Nephron progenitor cell (in vitro differentiated cells): ENCODE measurements at places on chromosomes 7 and 10.

DNA sequence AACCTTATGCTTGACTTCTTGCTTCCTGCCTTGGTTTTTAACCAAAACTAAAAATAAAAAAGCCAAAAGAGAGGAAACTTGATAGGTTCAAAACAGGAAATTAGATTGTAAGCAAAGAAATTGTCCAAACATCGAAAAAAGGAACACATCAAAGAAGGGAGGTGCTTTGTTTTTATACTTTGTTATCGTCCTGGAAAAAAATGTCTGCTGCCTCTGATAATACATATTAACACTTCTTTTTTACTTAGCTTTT lies 286.6 kb upstream of the C7orf33 start:
- no peak for DNase-seq

DNA sequence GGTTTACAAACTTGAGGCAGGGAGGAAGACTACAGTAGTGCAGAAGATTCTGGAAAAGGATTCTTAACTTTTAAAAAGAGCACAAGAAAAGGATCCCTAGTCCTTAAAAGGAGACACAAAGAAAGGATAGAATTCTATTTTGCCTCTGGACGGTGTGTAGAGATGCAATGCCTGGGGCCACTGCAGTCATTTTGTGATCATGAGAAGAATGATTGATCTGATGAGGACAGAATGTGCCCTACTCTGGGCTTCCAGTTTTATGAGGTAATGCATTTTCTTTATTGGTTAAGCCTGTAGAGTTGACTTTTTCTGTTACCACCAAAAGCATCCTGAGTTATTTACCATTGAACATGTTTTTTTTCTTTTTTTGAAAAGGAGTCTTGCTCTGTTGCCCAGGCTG lies 28.3 kb upstream of the UCMA start:
- DNase-seq: no peak

- no peak for DNase-seq
Observed at GRCh38 chr7:3892686-3893085, 591.6 kb downstream of the SDK1 start.

- no peak for DNase-seq
Observed at GRCh38 chr10:7181420-7181819, 229.4 kb downstream of the SFMBT2 start.

GRCh38 chr10:93915598-93915997 lies 21.8 kb downstream of the SLC35G1 start:
- no peak for DNase-seq

GRCh38 chr7:151198945-151199848 lies 11.1 kb downstream of the H2BK1 start:
- no peak for DNase-seq

- no peak for DNase-seq
Observed at GRCh38 chr7:50962962-50963374, 180.3 kb upstream of the GRB10 start.

DNA sequence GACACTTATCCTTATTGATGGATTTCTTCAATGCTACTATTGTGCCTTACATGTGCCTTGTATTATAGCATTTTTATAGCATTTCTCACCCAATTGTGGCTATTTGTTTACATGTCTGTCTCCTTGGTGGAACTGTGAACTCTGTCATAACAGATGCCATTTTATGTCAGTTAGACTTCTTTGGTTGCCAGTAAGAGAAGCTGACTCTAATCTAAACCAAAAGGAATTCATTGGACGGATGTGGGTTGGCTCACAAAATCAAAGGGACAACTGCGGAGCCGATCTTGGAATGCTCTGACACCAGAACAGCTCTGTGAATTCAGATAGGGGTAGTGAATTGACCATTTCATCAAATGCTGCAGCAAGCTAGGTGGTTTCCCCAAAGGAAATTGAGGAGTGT lies 15.0 kb downstream of the GARIN1A start:
- no peak for DNase-seq

DNA sequence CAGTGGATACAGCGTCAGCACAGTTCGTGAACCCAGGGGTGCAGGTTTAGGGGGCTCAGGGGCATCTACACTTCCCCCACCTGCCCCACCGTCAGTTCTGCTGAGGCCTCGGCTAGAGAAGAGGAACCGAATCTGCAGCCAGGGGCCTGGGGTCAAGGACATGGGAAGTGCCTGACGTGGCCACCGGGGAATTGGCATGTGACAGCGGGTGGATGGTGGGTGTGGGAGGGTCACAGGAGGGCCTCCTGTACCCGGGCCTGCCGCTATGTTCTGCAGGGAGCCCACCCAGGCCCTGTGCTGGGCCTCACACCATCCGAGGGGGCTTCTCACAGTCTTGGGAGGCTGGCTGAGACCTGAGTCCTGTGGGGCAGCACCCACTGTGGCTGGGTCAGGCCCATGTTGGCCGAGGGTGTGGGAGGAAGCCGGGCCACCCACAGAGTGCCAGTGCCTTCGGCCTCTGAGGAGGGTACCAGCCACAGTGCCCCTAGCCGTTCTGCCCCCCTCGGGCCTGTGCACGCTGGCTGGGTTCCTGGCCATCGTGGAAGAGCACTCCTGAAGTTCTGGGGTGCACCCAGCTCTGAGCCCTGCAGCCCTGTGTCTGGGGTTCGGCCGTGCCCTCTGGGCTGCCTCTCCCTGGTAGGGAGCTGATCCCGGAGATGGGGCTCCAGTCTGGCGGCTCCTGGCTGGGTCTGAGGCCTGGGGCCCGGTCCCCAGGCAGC lies 5.9 kb downstream of the TTYH3 start:
- no peak for DNase-seq

- no peak for DNase-seq
Observed at GRCh38 chr10:34705563-34705962, 109.5 kb downstream of the PARD3 start.

DNA sequence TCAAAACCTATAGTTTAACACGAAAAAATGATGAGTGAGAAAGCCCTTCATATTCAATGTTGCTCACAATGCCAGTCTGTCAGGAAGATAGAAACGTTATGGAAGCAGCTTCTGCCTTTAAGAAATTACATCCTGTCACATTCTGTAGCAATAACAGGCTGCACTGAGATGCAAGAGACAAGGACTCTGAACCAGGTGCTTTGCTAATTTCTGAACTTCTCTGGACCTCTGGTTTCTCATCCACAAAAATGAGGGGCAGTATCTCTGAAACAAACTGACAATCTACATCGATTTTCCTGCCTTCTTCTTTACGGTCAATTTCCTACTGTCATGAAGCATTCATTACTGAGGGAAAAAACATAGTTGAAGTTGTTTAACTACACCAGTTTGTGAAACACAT lies 234.0 kb downstream of the SNX13 start:
- DNase-seq: no peak
